Left kidney (tissue), 8 donors: ENCODE measurements at places on chromosomes 5 and 9.

DNA sequence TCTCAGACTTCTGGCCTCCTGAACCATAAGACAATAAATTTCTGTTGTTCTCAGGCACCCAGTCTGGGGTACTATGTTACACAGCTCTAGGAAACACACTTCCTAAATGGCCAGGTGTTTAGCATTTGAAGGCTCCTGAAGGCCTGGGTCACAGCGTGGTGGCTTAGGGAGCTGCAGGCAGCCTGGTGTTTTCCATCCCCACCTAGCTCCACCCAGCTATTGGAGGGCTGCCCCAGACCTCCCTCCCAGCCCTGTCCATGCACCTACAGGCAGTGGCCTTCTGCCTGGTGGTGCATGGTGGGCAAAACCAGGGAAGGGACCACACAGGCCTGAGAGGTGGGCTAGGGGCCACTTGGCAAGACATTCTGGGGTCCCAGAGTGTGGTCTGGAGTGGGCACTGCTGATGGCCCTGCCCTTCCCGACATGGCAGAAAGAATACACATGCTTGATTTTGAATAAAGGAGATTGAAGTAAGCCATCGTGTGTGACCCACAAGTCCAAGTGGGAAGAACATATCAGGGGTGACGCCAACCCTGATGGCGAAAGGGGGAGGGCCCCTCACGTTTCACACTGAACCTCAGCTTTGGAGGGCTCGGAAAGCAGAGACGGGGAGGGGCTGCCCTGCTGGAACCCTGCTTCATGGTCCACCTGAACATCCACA is 1.3 kb upstream of the SUSD3 start:
- no peak for DNase-seq

- no peak for DNase-seq
Measured at GRCh38 chr5:143183989-143184388, 219.5 kb downstream of the NR3C1 start.

DNA sequence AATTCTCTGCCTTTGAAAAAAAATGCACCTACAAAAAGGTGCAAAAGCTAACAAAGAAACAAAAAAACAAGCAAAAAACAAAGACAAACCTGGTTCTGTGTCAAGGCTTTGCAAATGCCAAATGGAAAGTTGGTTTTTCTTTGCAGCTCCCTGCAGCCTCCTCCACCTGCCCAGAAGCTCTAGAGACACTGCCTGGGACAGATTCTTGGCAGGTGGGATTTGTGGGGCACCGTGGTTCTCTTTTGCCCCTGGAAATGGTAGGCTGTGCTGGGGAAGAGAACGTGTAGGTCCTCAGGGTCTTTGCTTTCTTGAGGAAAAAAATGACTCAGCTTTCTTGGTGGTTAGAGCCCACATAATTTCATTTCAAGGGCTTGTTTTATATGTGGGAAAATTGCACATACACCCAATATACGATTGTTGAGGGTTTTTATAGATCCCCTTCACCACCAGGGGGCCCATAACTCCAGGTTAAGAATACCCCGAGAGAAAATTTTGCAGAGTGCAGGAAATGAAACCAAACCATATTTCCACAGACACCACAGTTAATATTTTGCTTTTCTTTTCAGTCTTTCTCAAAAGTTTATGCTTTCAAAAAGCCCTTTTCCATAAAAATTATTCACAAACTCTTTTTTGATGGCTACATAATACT is 58.7 kb downstream of the NXNL2 start:
- peak; percentile 46 for DNase-seq

DNA sequence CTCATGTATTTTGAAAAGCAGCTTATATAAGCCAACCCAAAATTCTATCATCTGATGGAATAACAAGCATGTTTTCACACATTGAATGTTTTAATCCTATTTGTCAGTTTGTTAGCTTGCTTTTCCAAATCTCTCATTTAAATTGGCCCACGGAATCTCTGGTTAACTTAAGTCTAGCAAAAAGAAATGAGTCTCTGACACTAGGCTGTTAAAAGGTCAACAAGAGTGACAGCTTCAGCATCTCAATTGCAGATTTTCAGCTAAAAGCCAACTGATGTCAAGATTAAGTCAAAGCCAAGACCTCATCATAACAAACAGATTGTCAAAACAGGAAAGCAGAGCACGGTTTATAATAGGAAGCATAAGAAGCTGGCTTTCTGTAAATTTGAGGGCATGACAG is 49.4 kb upstream of the CDH9 start:
- DNase-seq = no peak

- DNase-seq = no peak
Measured at GRCh38 chr9:134627417-134628353, 13.9 kb upstream of the COL5A1 start.

- no peak for DNase-seq
Measured at GRCh38 chr9:88996921-88997235, 5.6 kb downstream of the S1PR3 start.

GRCh38 chr9:116937361-116937760 is 250.3 kb downstream of the TRIM32 start:
- no peak for DNase-seq

GRCh38 chr5:122429545-122430318 is 117.7 kb downstream of the SNCAIP start:
- DNase-seq = no peak

GRCh38 chr9:109894473-109894872 is 114.5 kb downstream of the PALM2AKAP2 start:
- DNase-seq = no peak

GRCh38 chr9:85978496-85978895 is 37.5 kb downstream of the NAA35 start:
- no peak for DNase-seq

GRCh38 chr5:35476797-35477196 is 140.9 kb upstream of the SPEF2 start:
- DNase-seq = peak; percentile 76

GRCh38 chr5:116442095-116442534 is 132.5 kb downstream of the SEMA6A start:
- DNase-seq = no peak

GRCh38 chr5:153660919-153661318 is 170.4 kb downstream of the GRIA1 start:
- DNase-seq = no peak

GRCh38 chr5:167525004-167525403 is 766.4 kb upstream of the WWC1 start:
- no peak for DNase-seq

DNA sequence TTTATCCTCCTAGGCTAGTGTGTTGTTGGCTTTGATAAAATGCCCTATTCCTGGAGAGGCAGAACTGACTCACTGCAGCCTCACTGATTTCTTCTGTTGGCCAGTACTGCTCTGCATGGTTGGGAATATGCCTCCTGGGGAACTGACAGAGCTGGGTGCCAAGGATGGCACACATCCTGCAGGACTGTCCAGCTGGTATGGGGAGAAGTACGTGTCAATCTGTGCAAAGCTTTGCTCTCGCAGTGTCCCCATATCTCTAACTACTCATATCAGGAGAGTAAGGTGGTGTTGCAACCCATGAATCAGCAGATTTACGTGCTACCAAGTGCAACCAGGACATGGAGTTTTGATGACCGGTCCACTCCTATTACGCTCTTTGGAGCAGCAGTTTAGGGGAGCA is 74.7 kb downstream of the TEK start:
- DNase-seq = no peak

DNA sequence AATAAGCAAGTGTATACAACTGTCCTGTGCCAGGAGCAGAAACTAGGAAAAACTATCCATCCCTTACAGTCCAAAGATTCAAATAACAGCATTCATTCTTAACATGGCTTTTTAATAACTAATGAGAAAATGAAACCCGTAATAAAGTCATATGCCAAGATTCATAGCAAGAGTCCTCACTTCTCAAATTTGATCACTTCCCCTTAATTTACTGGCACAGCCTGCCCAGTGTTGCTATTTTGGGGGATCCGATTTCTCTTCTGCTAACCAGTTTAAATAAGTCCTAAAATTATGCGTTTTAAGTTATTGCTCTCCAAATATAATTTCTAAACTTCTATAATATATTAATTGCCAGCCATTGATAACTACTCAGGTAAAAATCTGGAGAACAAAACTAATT is 177.0 kb upstream of the PTGER4 start:
- no peak for DNase-seq

DNA sequence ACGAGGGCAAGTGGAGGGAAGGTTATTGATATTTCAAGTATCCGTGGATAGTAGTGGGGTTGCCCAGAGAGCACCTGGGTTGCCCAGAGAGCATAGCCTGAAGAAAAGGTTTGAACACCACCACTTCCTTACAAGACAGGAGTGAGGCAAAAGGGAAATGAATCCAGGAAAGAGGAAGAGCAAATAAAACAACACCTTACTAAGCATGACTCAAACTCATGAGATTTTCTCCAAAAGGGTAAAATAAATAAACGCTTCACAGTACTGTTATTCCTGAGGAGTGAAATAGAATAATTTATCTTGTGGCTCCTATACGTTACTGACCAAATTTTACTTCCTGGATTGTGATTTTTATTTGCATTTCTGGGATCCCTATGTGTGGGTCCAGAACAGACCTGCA is 65.2 kb upstream of the PTPRD start:
- no peak for DNase-seq
